ENCODE measurements at places on chromosomes 5 and 9. TPM values are rescaled to one million over a fixed set of nuclear protein-coding genes. Genes with fewer than 3 reads are reported as not detected.

DNA sequence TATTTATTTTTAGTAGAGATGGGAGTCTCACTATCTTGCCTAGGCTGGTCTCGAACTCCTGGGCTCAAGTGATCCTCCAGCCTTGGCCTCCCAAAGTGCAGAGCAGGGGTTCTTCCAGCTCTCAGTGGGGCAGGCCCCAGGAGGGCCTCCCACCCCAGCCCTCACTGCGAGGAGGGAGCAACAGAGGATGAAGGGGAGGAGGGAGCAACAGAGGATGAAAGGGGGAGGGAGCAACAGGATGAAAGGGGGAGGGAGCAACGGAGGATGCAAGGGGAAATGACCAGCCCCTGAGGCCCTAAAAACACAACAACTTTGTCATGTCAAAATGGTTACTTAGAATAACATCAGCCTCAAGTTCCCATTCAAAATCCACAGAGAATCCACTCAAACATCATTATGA, 10.0 kb downstream of the TRIM14 start:
- H3K4me1 ChIP-seq, result peaks cover 76% of the 10 kb centered on the region
- no peak overlapping the region for H3K4me3 ChIP-seq
- DNase-seq, result peak; percentile 31
- peaks cover 58% of the 10 kb centered on the region for H3K36me3 ChIP-seq
- H3K27me3 ChIP-seq, result no peaks in the 10 kb centered on the region
- H3K27ac ChIP-seq, result peak overlapping the region; percentile 97

- peaks cover 33% of the 10 kb centered on the region for H3K4me1 ChIP-seq
- H3K27me3 ChIP-seq, result peaks cover 63% of the 10 kb centered on the region
- H3K4me3 ChIP-seq, result peak overlapping the region; percentile 1
- peaks cover 2% of the 10 kb centered on the region for H3K36me3 ChIP-seq
Measured at GRCh38 chr9:77021922-77022782, 2.7 kb downstream of the FOXB2 start.

DNA sequence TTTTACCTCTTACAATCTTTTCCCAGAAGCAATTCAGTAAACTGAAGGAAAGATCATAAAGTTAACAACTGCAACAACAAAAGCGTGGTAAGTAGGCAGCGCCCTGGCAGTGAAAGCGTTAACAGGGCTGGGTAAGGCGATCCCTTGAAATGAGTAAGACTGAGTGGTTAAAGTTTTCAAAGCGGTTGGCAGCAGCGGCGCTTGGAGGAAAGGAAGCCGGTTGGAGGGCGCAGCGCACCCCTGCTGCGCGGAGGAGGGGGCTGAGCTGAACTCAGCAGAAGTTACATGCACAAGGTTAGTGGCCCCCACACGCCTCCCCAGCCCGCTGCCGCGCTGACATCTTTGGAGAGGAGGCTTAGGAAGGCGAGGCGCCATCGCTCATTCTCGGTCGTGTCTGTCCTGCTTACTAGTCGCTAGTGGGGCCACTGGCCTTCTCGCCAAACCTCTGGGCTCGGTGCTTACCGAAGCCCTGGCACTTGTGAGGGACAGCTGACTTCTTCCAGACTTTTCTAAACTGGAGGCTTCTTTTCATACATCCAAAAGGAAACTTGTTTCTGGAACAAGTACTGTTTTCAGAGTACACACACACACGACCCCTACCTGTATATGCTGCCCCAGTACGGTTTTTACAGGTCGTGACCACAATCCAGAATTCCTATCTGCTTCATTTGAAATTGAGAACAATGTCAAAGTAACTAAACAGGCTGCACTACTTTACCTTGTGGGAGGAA, at the start of gene SH3RF2:
Gene SH3RF2, plus strand, starts transcription at position 178 of the 731 bp plus-strand sequence. CDS start 1,351 bp downstream, outside the sequence.
- H3K4me1 ChIP-seq, result peaks cover 26% of the 10 kb centered on the region
- no peak within 1 kb of the TSS for H3K27ac ChIP-seq
- no peaks in the 10 kb centered on the region for H3K36me3 ChIP-seq
- peak; percentile 68 for DNase-seq

DNA sequence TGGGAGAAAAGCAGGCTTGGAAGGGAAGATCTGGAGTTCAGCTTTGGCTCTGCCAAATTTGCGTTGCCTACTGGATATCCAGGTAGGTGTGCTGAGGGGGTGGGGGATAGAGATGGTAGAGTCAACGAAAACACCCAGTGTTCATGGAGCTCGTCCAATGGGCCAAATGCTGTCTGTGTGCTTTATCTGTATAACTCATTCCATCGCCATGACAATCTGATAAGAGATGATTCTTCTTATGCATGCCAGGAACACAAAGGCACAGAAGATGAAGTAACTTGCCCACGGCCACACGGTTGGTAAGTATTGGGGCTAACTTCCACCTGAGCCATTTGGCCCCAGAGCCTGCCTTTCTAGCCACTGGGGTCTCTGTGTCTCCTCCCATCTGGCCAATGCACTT, 53.2 kb downstream of the BOD1 start:
- peaks cover 17% of the 10 kb centered on the region for H3K27me3 ChIP-seq
- H3K36me3 ChIP-seq, result no peaks in the 10 kb centered on the region

GRCh38 chr9:94081864-94082463, 2.3 kb upstream of the PTPDC1 start:
- H3K4me3 ChIP-seq, result no peak overlapping the region
- no peaks in the 10 kb centered on the region for H3K27me3 ChIP-seq

DNA sequence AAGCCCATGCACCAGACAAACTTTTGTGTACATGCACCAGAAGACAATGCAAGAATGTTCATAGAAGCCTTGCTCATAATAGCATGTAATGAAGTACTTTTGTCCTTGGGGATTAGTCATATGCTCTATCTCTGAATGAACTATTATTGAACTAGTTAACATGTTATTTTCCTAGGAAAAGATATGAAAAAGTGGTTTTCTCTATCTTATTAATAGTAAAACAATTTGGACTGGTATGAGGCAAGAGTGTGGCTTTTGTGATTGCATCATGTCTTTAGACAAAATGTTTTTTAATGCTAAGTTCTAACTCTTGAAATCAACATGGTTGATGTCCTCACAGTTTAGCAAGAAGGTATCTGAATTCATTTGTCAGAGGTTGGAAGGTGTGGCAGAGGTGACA, 55.7 kb upstream of the SPDL1 start:
- no peak overlapping the region for H3K27ac ChIP-seq
- peaks cover 41% of the 10 kb centered on the region for H3K27me3 ChIP-seq
- H3K4me3 ChIP-seq, result no peak overlapping the region
- no peaks in the 10 kb centered on the region for H3K36me3 ChIP-seq

- no peaks in the 10 kb centered on the region for H3K36me3 ChIP-seq
- H3K4me3 ChIP-seq, result no peak overlapping the region
- peaks cover 9% of the 10 kb centered on the region for H3K4me1 ChIP-seq
- DNase-seq, result no peak
Measured at GRCh38 chr9:136361754-136362449, 1.6 kb downstream of the DNLZ start.

- H3K27ac ChIP-seq, result no peak overlapping the region
- H3K27me3 ChIP-seq, result no peaks in the 10 kb centered on the region
- H3K4me3 ChIP-seq, result no peak overlapping the region
- H3K36me3 ChIP-seq, result no peaks in the 10 kb centered on the region
- no peaks in the 10 kb centered on the region for H3K4me1 ChIP-seq
Measured at GRCh38 chr9:24096756-24097155, 270.7 kb upstream of the ELAVL2 start.

GRCh38 chr5:147460380-147460779, 49.5 kb downstream of the DPYSL3 start:
- H3K36me3 ChIP-seq, result no peaks in the 10 kb centered on the region
- H3K4me3 ChIP-seq, result no peak overlapping the region
- DNase-seq, result no peak
- H3K4me1 ChIP-seq, result no peaks in the 10 kb centered on the region
- H3K27me3 ChIP-seq, result peaks cover 21% of the 10 kb centered on the region

- no peak for DNase-seq
- no peak overlapping the region for H3K27ac ChIP-seq
- H3K4me1 ChIP-seq, result no peaks in the 10 kb centered on the region
- H3K36me3 ChIP-seq, result no peaks in the 10 kb centered on the region
Measured at GRCh38 chr5:122291000-122291901, 20.8 kb upstream of the SNCAIP start.

DNA sequence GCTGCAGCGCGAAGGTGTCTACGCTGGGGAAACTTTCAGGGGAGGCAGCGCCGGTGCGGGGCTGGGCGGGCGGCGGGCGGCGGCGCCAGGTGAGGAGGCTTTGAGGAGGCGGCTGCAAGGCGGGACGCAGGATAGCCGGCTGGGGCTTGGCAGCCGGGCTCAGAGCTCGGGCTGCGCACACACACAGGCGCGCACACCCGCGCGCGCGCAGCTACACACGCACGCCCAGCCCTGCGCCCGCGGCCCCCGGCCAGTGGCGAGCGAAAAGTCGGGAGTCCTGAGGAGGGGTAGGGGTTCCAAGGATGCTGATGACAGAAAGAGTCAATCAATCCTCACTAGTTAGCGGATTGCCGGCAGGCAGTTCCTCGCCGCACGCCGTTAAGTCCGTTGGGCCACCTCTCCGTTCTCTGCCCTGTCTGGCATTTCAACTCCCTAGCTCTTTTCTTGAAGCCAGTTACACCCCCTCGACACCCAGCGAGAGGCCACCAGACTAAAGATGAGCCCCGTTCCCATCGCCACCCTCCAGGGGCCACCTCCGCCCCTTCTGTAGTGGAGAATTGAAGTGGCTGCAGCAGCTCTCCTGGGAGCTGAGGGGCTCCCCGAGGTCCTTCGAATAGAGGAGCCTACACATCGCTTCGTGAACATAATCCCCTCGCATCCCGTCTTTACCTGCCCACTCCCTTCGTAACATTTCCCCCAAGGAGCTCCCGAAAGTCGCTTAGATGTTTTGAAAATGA, 1640.3 kb upstream of the C9orf72 start:
- H3K27me3 ChIP-seq, result peaks cover 44% of the 10 kb centered on the region
- no peaks in the 10 kb centered on the region for H3K36me3 ChIP-seq
- DNase-seq, result no peak
- H3K27ac ChIP-seq, result no peak within 1 kb of the TSS

- no peak overlapping the region for H3K27ac ChIP-seq
- DNase-seq, result no peak
- H3K4me1 ChIP-seq, result no peaks in the 10 kb centered on the region
Measured at GRCh38 chr9:34554211-34555001, 31.6 kb upstream of the ENHO start.

GRCh38 chr9:1100945-1101344, 50.8 kb downstream of the DMRT2 start:
- no peak overlapping the region for H3K4me3 ChIP-seq
- peak; percentile 12 for DNase-seq
- peaks cover 22% of the 10 kb centered on the region for H3K27me3 ChIP-seq
- H3K36me3 ChIP-seq, result no peaks in the 10 kb centered on the region
- no peak overlapping the region for H3K27ac ChIP-seq

- peaks cover 2% of the 10 kb centered on the region for H3K27me3 ChIP-seq
- no peak overlapping the region for H3K4me3 ChIP-seq
Measured at GRCh38 chr5:122053181-122054109, 24.6 kb downstream of the LOX start.

- no peaks in the 10 kb centered on the region for H3K36me3 ChIP-seq
- H3K27ac ChIP-seq, result no peak overlapping the region
- H3K4me1 ChIP-seq, result peaks cover 6% of the 10 kb centered on the region
- H3K4me3 ChIP-seq, result no peak overlapping the region
- no peak for DNase-seq
Measured at GRCh38 chr5:56183506-56183905, 49.6 kb downstream of the ANKRD55 start.

GRCh38 chr9:33225319-33226147, 14.4 kb upstream of the SPINK4 start:
- no peak overlapping the region for H3K4me3 ChIP-seq
- no peaks in the 10 kb centered on the region for H3K27me3 ChIP-seq
- peak; percentile 80 for DNase-seq

DNA sequence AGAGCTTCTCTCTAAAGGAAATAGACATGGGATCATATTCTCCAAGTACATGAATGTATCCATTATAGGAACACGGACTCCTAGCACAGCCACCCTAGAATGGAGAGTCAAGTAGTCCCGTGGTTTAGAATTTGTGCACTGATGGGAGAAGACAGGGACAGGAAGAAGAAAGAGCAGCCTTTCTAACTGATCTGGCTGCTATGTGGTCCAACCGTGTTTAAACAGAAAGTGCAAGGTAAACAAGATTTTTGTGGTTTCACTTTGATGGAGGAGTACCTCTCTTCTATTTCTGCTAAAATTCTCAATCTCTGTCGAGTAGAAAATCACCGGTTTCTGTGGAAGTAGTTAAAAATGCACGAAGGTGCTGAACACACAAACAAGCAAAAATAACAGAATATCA, 171.3 kb downstream of the ST8SIA4 start:
- H3K27ac ChIP-seq, result peak overlapping the region; percentile 34
- DNase-seq, result no peak
- no peaks in the 10 kb centered on the region for H3K27me3 ChIP-seq
- H3K4me1 ChIP-seq, result peaks cover 7% of the 10 kb centered on the region

DNA sequence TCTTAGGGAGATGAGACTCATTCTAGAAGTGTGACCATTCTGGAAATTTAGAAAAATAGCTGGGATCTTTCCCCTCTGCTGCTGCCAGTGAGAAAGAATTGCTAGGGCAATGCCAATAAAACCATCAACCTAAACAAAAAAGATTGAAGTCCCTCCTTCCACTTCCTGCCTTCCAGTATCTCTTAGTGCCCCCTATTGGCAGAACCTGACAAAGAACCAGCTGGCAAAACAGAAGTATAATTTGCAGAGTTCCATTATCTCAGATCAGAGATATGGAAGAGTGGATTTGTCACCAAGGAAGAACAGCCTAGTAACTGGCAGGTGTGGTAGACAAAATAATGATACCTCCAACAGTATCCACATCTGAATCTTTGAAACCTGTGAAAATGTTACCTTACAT, 13.8 kb upstream of the PLCXD3 start:
- DNase-seq, result no peak
- H3K27ac ChIP-seq, result no peak overlapping the region
- no peaks in the 10 kb centered on the region for H3K4me1 ChIP-seq
- no peak overlapping the region for H3K4me3 ChIP-seq
- no peaks in the 10 kb centered on the region for H3K36me3 ChIP-seq
- H3K27me3 ChIP-seq, result no peaks in the 10 kb centered on the region

GRCh38 chr9:19028835-19029451, 4.1 kb downstream of the SAXO1 start:
- H3K27me3 ChIP-seq, result peaks cover 14% of the 10 kb centered on the region
- no peaks in the 10 kb centered on the region for H3K36me3 ChIP-seq
- no peak overlapping the region for H3K27ac ChIP-seq
- H3K4me3 ChIP-seq, result no peak overlapping the region

The CDKN2A gene
- total RNA-seq, result 3.9 TPM

The PARP8 gene
- 36.9 TPM for total RNA-seq

The FSD1L gene
- total RNA-seq, result 3.2 TPM

The POU5F2 gene
- 0.27 TPM for total RNA-seq

The TRIP13 gene
- total RNA-seq, result 33.9 TPM

The SSNA1 gene
- 62.1 TPM for total RNA-seq

The TSSK1B gene
- total RNA-seq, result not detected

The BTNL9 gene
- not detected for total RNA-seq

The CCNJL gene
- total RNA-seq, result not detected

The SPATA31D4 gene
- not detected for total RNA-seq

All from activated CD4-positive, alpha-beta memory T cell treated with anti-CD3 and anti-CD28 coated beads for 36 hours (primary cell).